ENCODE measurements at places on chromosomes 7 and 10.

DNA sequence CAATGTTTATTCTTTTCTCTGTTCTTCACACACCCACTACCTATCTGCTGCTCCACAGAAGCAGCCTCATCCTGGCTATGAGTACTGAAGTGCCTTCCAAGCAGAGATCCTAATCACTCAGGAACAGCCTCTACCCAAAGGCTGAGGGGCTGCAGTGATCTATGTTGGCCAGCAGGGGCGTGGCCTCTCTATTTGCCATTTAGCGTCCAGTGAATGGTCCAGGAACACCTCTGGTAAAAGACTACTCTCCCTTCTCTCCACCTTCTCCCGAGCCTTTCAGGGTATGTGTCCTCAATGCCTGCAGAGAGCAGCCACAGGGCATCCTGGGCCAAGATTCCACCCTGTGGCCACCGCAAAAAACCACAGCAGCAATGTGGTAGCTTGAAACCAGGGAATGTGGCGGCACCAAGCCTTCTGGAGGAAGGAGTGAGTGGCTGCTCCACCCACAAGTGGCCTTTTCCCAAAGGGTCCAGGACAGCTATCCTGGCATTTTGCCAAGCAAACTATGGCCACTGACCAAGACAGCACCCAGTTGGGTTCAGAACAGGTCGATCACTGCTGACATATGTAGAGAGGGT is 70.9 kb downstream of the SYPL1 start:
- peak; percentile 74 for DNase-seq

- no peak for DNase-seq
Observed at GRCh38 chr7:147276783-147277370, 1160.3 kb downstream of the CNTNAP2 start.

- DNase-seq = no peak
Observed at GRCh38 chr10:11297136-11297535, 279.5 kb downstream of the CELF2 start.

DNA sequence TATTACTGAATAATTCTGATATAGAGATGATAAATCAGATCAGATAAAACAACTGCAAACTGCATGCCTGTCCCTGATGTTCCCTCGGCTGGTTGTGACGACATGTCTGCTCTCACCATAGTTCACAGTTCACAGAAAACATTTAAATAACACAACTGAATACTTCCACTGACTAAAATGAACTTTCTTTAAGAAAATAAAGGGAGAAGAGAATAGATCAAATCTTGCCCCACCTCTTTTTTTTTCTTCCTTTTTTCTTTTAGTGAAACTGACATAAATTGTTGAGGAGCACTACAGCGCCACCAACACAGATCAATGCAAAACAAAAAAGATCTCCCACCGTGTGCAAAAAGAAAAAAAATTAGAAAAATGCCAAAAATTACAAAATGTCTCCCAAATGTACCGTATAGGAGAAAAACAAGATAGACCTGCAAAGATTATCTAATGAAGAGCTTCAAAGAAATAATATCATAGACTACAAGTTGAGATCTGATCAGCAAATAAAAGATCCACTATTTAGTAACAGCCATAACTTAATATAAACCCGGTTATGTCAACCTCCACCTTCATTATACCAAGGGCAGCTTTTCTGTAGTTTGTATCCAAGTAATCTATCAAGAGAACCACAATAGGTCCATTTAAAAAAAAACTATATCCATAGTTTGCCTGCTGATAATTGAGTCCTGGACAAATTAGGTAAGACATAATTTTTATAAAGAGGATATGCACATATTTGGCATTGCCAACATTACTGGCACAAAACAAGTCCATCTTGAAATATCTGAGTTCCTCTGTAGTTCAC is 30.7 kb upstream of the EPC1 start:
- peak; percentile 20 for DNase-seq

- DNase-seq = no peak
Observed at GRCh38 chr7:137704723-137705122, 142.1 kb downstream of the DGKI start.

DNA sequence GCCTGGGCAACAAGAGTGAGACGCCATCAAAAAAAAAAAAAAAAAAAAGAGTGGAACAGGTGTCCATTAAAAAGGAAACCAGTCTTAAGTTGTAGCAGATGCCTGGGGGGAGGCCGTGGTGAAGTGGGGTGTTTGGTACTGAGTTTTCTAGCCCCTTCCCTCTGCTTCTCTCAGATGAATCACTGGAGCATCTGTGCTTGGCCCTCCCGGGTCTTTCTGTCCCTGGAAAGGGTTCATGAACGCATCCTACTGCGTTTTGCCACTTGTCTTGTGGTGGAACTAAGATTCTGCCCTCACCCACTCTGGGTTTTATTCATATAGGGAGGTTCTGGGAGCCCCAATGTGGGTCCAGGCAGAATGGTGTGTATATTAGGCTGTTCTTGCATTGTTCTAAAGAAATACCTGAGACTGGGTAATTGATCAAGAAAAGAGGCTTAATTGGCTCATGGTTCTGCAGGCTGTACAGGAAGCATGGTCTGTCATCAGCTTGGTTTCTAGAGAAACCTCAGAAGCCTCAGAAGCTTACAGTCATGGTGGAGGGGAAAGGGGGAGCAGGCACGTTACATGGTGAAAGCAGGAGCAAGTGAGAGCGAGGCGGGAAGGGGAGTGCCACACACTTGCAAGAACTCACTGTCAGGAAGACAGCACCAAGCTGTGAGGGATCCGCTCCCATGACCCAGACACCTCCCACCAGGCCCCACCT is 63.5 kb downstream of the CAMK1D start:
- DNase-seq = no peak

GRCh38 chr10:114565066-114565465 is 93.0 kb downstream of the ABLIM1 start:
- no peak for DNase-seq

GRCh38 chr10:131533846-131534526 is 222.5 kb upstream of the TCERG1L start:
- DNase-seq = no peak

GRCh38 chr10:88989824-88990383 is 694 bp upstream of the FAS start:
- peak; percentile 6 for DNase-seq
